Epithelial cell of proximal tubule (primary cell): ENCODE measurements at places on chromosomes 5 and 9.

DNA sequence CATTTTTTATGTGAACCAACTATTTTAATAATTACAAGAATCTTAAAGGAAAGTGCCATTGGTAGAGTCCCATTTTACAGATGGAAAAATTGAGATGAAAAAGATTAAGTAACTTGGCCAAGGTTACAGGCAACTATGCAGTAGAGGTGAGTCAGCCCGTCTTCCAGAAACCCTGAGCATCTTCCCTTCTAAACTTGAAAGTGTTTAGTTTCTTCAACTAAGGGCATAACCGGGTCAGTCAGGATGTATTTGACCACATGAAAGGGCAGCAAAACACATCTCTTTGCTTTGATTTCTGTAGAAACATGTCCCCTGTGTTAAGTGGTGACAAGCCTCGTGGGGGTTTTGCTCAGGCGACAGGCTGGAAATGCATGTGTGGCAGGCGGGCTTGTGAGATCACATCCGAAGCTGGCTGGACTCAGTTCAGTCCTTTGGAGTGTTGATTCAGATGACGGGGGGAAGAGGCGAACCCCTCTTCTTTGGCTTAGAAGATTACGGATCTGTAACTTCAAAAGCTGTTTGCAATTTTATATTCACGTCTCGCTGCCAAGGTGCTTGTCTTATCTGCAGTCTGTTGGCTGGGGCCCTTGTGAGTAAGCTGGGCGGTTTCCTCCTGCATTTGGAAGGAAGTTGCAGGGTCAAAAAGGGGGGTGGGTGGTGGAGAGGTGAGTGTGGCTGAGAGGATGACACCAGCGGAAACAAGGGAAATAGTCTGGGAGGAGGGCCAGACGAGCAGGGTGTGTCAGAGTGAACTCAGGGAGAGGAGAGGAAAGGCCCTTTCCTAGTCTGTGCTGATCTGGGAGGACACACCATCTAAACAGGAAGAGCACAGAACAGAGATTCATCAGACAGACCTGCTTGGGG lies 78.9 kb upstream of the RPS23 start:
- DNase-seq = no peak

DNA sequence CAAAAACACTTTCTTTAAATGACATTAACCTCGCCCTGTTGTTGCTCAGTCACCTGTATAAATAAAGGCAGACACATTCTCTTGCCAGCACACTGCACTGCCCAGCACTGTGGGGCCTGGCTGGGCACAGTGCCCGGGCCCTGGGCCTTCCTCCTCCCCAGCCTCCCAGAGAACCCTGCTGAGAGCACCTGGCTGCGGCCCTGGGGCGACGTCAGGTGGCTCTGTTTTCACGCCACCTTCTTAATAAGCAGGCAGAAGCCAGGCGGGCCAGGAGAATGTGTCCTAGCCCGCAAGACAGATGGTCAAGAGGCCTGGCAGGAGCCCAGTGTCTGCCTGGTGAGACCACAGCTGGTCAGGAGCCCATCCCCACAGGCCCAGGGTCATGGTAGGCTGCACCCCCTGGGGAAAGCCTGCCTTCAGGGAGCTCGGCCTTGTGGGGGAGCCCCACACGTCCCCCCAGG lies 8.2 kb upstream of the AGPAT2 start:
- no peak for DNase-seq

GRCh38 chr5:17257705-17258273 lies 40.4 kb downstream of the BASP1 start:
- no peak for DNase-seq

DNA sequence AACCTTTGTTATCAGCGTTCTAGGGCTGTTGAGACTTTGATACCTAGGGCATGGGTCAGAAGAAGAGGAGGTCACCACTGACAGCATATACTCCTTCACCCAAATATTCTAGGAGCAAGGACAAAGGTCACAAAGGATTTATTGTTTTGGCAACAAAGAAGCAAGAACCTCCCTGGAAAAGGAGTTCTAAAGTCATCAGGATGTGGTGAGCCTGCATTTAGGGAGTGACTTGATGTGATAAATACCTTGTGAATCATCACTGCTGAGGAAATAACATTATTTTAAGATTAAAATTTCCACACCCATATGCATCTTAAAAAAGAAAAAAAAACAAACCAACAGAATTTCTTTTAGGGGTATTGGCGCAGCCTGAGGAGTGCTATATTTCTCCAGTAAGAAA lies 13.9 kb downstream of the IFNA1 start:
- no peak for DNase-seq

DNA sequence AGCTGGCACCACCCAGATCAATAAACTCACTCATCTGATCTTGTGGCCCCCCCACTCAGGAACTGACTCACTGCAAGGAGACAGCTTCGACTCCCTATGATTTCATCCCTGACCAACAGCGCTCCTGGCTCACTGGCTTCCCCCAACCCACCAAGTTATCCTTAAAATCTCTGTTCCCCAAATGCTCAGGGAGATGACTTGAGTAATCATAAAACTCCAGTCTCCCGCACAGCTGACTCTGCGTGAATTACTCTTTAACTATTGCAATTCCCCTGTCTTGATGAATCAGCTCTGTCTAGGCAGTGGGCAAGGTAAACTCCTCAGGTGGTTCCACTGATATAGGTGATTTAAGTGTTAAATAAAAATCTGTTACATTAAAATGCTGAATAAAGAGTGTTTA lies 1.9 kb upstream of the TRIM32 start:
- no peak for DNase-seq
